ENCODE measurements at places on chromosomes 12 and 14.

DNA sequence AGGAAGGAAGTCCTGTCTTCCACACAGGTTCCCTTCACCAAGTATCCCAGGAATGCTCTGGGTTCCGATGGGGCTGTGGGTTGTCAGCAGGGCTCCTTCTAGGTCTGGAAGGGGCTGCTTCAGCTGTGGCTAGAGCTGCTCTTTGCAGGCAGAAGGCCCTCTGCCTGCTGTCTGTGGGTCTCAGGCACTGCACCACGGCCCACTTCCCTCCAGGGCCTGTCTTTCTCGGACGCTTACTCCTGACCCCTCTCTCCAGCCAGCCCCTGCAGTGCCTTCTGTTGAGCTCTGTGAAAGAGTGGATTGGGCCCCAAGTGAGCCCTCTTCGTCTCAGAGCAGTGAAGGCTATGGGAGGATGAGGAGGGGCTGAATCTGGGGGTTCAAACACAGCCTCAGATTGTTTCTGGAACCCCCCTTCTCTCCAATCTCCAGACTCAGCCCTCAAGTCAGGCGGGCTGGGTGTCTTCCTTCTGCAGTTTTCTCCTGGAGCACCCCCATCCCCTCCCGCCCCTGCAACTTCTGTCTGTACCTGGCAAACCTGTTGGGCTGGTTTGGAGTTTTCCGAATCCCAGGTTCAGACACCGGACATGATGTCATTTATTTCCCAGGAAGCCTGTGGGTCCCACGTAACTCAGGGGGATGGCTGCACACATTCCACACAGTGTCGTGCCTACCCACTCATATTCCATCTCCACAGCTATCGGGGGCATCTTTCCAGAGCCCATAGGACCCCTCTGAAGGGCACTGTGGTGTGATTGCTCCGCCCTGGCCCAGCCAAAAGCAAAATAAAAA, 24.9 kb upstream of the SPPL3 start:
- H3K4me3 ChIP-seq: no peak overlapping the region
- no peak overlapping the region for H3K27ac ChIP-seq
- no peaks in the 10 kb centered on the region for H3K27me3 ChIP-seq
- no peaks in the 10 kb centered on the region for H3K36me3 ChIP-seq
- DNase-seq: no peak

DNA sequence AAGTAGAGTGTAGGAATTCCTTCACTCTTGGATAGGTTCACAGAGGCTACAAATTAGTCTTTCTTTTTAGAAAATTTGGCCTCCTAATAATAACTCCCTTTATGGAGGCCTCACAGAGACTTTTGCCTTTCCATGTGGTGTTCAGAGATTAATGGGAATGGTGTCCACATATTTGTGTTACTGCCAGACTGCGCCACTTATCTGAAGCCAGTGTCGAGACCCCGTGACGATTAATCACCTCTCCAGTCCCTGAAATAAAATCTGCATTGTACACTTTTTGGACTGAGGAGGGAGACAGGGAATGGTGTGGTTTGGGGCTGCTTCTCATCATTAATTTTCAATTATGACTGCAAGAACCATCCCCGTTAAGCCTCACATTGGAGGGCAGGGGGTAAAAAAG, 980.5 kb downstream of the FLRT2 start:
- DNase-seq: no peak
- H3K27me3 ChIP-seq: no peaks in the 10 kb centered on the region
- no peaks in the 10 kb centered on the region for H3K36me3 ChIP-seq
- no peak overlapping the region for H3K4me3 ChIP-seq

DNA sequence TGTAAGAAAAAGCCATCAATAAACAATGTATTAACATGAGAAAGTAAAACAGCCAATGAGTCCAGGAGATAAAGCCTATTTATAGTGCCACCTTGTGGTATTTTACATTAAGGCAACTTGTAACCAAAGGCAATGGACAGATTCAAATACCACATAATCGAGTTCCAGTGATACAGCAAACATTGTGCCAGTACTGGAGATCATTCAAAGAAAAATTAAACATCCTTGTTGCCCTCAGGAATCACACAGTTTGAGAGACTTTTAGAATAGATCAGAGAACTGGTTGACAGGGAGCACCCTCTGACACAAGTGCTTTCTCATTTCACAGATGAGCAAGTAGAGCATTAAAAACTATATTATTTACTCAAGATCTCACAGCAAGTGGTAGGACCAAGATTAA, 98.1 kb downstream of the DDHD1 start:
- DNase-seq: no peak
- no peak overlapping the region for H3K27ac ChIP-seq
- no peaks in the 10 kb centered on the region for H3K27me3 ChIP-seq
- peaks cover 4% of the 10 kb centered on the region for H3K4me1 ChIP-seq
- peaks cover 16% of the 10 kb centered on the region for H3K36me3 ChIP-seq

DNA sequence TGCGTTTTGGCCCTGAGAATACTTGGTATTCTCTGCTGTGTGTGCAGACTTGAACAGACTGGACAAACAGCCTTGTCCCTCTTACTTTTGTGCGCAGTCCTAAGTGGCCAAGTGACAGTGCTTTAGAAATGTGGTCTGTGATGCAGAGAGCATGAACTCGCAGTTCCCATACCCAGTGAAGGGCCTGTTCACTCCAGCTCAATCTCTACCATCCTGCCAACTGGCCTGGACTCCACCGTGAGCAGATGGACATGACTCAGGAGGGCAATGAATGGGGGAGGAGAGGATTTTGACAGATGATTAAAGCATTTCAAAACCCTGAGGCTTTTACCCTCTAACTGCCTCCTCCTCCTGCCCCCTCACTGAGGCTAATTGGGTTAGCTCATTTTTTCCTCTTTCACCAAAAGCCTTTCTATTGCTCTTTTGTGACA, 62.5 kb upstream of the PYGL start:
- DNase-seq: no peak
- peak overlapping the region; percentile 34 for H3K27ac ChIP-seq
- no peak overlapping the region for H3K4me3 ChIP-seq
- no peaks in the 10 kb centered on the region for H3K27me3 ChIP-seq
- H3K4me1 ChIP-seq: peaks cover 5% of the 10 kb centered on the region

DNA sequence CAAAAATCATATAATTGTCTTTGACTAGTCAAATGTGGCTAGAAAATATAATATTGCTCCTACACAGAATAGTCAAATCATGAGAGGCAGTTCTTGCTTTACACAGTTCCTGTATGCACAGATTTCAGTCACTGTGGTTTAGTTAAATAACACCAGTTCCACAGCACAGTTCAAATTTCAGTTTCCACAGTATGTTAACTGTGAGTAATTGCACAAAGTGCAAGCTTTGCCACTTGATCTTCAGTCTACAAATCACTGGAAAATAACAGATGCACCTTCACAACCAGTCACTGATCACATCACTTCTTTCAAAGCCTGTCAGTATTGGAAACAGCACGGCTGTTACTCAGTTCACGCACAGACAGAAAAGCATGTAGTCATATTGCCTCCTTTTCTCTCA, 38.7 kb downstream of the KCNH5 start:
- no peaks in the 10 kb centered on the region for H3K36me3 ChIP-seq
- no peak for DNase-seq
- peaks cover 6% of the 10 kb centered on the region for H3K27me3 ChIP-seq
- no peaks in the 10 kb centered on the region for H3K4me1 ChIP-seq
- no peak overlapping the region for H3K4me3 ChIP-seq

DNA sequence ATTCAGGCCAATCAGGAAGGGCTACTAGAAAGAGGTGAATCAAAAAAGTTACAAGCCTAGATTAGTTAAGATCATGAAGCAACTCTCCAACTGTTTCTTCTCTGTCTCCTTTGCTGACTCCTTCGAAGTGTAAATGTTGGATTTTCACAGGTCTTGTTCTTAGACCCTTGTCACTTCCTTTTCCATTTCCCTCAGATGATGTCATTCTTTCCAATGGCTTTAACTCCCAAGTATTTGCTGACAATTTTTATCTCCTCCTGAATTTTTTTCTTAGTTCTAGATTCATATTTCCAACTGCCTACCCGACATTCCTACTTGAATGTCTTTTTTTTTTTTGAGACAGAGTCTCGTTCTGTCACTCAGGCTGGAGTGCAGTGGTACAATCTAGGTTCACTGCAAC, 10.8 kb downstream of the GAS2L3 start:
- no peak for DNase-seq
- H3K27ac ChIP-seq: no peak overlapping the region
- no peaks in the 10 kb centered on the region for H3K4me1 ChIP-seq
- peaks cover 4% of the 10 kb centered on the region for H3K27me3 ChIP-seq
- H3K36me3 ChIP-seq: peaks cover 2% of the 10 kb centered on the region

- H3K27ac ChIP-seq: no peak overlapping the region
- no peak overlapping the region for H3K4me3 ChIP-seq
- DNase-seq: no peak
- H3K27me3 ChIP-seq: no peaks in the 10 kb centered on the region
- H3K36me3 ChIP-seq: peaks cover 30% of the 10 kb centered on the region
Measured at GRCh38 chr12:11793921-11794710, 144.6 kb downstream of the ETV6 start.

DNA sequence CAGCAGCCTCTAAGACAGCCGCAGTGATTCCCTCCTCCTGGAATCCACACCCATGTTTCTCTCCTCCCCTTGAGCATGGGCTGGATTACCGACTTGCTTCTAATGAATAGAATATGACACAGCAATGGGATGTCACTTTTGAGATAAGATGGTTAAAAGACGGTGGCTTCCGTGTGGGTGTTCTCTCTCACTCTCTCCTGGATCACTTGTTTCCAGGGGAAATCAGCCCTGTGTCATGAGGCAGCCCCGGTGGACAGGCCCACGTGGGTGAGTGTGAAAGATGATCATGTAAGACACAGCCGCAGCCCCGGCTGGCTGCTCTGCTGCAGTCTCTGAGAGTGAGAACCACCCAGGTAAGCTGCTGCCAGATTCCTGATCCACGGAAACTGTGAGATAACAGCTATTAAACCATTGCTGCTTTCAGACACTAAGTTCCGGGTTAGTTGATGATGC, 10.7 kb downstream of the MOAP1 start:
- no peaks in the 10 kb centered on the region for H3K36me3 ChIP-seq
- H3K4me1 ChIP-seq: peaks cover 4% of the 10 kb centered on the region
- peaks cover 4% of the 10 kb centered on the region for H3K27me3 ChIP-seq
- no peak overlapping the region for H3K4me3 ChIP-seq
- no peak overlapping the region for H3K27ac ChIP-seq

- H3K36me3 ChIP-seq: peaks cover 1% of the 10 kb centered on the region
- H3K4me1 ChIP-seq: no peaks in the 10 kb centered on the region
- no peak overlapping the region for H3K27ac ChIP-seq
- no peaks in the 10 kb centered on the region for H3K27me3 ChIP-seq
Measured at GRCh38 chr14:89862856-89863255, 91.7 kb downstream of the EFCAB11 start.

DNA sequence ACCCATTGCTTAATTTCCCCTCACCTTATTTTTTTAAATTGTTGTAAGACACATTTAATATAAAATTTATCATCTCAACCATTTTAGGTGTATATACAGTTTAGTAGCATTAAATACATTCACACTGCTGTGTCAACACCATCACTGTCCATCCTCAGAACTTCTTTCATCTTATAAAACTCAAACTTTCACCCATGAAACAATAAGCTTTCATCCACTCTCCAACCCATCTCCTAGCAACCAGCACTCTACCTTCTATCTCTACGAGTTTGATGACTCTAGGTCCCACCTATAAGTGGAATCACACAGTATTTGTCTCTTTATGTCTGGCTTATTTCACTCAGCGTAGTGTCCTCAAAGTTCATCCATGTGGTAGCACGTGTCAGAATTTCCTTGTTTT, 75.5 kb downstream of the TBX3 start:
- no peaks in the 10 kb centered on the region for H3K4me1 ChIP-seq
- peaks cover 15% of the 10 kb centered on the region for H3K27me3 ChIP-seq
- no peak for DNase-seq
- H3K27ac ChIP-seq: no peak overlapping the region
